ENCODE measurements at places on chromosomes 1 and 21. TPM values are rescaled to one million over a fixed set of nuclear protein-coding genes. Genes with fewer than 3 reads are reported as not detected.

The WDTC1 gene
- 24.8 TPM for total RNA-seq

The ZNF648 gene
- not detected for total RNA-seq

The CLEC20A gene
- not detected for total RNA-seq

The HOOK1 gene
- total RNA-seq, result 3.7 TPM

The SLAMF6 gene
- total RNA-seq, result 4.9 TPM

The PGBD5 gene
- total RNA-seq, result 1.4 TPM

The GBP6 gene
- total RNA-seq, result not detected

The ETNK2 gene
- 11.8 TPM for total RNA-seq

The MIXL1 gene
- total RNA-seq, result not detected

GRCh38 chr1:71196685-71197084 lies 115.8 kb upstream of the ZRANB2 start:
- no peak for DNase-seq

DNA sequence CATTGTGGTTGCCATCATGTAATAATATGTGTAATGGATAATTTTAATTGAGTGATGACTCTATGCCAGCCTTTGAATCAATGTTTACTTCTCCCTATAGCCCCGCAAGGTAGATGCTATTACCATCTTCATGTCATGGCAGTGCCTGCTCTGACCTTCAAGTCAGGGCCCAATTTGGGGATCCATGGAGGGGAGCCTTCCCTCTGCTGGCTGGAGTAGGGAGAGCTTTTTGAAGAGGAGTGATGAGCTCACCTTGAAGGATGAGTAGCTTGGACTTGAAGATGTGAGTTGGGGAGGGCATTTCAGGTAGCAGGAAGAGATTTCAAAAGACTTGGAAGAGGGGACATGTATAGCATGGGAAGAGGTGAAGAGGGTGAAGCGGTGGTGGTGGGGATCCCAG lies 189.2 kb downstream of the FOXD2 start:
- no peak for DNase-seq

DNA sequence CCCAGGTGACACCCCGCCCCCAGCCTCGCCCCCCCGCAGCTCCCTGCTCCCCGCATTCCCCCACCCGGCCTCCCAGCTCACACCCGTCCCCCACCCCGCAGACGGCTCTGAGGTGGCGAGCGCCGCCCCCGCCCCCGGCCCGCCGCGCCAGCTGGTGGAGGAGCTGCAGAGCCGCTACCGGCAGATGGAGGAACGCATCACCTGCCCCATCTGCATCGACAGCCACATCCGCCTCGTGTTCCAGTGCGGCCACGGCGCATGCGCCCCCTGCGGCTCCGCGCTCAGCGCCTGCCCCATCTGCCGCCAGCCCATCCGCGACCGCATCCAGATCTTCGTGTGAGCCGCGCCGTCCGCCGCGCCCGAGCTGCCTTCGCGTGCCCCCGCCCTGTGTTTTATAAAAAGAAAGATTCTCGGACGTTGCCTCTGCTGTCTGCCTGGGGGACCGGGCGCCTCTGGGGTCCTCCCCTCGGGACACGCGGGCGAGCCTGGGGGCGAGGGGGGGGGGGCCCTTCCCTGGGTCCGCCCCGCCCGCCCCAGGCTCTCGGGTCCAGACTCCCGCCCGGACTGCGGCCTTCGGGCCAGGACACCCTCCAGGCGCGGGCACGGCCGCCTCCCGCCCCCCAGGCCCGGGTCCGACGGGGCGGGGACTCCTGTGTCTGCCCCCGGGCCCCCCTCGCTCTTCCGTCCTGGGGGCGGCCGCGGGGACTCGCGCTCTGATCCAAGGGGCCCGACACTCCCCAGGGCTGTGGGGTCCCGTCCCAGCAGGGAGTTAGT lies 1.6 kb upstream of the MMP23B start:
- no peak for DNase-seq

DNA sequence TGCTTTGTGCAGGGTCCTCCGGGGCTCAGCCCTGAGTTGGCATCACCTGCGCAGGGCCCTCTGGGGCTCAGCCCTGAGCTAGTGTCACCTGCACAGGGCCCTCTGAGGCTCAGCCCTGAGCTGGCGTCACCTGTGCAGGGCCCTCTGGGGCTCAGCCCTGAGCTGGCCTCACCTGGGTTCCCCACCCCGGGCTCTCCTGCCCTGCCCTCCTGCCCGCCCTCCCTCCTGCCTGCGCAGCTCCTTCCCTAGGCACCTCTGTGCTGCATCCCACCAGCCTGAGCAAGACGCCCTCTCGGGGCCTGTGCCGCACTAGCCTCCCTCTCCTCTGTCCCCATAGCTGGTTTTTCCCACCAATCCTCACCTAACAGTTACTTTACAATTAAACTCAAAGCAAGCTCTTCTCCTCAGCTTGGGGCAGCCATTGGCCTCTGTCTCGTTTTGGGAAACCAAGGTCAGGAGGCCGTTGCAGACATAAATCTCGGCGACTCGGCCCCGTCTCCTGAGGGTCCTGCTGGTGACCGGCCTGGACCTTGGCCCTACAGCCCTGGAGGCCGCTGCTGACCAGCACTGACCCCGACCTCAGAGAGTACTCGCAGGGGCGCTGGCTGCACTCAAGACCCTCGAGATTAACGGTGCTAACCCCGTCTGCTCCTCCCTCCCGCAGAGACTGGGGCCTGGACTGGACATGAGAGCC lies 22.7 kb downstream of the COL6A1 start:
- peak; percentile 20 for DNase-seq

DNA sequence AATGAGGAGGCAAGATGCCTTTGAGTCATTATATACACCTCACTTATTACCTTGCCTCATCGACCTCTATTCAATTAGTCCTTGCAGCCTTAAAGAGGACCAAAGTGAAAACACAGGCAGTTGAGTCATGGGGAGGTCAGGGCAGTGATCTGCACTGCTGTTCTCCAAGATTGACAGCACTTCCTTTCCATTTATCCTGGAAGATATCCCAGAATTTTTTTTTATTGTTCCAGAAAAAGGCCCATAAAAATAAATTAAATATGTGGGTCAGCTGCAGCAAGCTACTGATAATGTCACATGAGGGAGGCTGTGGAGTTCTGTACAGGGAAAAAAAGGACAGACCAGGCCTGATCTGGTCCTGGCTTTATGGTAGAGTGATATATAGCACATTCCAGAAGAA lies 33.2 kb upstream of the CDC42BPA start:
- DNase-seq, result no peak

- no peak for DNase-seq
Observed at GRCh38 chr1:204741440-204741839, 55.9 kb upstream of the LRRN2 start.

DNA sequence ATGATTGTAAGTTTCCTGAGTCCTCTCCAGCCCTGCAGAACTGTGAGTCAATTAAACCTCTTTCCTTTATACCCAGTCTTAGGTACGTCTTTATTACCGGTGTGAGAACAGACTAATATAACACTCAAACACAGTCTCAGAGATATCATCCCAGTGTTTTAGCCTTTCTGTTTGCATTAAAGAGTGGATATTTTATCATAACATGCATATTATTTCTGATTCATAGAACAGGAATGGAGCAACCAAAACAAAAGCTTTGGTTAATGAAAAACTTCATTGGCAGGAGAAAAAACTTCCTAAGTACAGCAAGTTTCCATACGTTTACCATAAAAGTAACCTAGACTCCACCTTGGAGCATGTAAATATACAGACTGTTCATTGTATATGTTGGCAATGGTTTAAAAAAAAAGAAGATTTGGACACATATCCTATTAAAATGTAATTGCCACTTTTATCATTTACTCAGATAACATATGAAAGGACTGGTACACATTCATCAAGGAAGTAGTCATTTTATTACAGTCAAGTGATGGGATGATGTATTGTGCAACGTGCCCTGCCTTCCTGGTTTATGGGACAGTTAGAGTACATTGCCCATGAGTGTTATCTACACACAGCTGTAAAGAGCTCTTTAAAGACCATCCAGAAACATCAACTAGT lies 144.8 kb downstream of the ETS2 start:
- no peak for DNase-seq

- DNase-seq, result no peak
Observed at GRCh38 chr1:200304171-200304570, 105.7 kb downstream of the ZNF281 start.

GRCh38 chr1:183693521-183693920 lies 40.4 kb upstream of the APOBEC4 start:
- no peak for DNase-seq

DNA sequence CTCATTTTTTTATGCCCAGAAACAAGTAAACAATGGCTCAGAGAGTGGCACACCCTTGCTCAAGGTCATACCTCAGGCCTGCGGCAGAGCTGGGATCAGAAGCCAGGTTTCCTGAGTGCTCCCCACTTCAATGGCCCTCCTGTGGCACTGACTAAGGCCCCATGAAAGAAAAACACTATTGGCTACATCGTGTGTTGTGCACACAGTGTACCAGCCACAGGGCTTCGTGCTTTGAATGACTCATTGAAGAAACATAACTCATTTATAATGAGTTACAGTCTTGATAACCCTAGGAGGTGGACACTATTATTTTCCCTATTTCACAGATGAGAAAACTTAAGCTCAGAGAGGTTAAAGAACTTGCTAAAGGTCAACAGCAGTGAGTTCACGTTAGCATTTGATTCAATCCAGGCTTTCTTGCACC lies 91.2 kb downstream of the TRABD2B start:
- no peak for DNase-seq

DNA sequence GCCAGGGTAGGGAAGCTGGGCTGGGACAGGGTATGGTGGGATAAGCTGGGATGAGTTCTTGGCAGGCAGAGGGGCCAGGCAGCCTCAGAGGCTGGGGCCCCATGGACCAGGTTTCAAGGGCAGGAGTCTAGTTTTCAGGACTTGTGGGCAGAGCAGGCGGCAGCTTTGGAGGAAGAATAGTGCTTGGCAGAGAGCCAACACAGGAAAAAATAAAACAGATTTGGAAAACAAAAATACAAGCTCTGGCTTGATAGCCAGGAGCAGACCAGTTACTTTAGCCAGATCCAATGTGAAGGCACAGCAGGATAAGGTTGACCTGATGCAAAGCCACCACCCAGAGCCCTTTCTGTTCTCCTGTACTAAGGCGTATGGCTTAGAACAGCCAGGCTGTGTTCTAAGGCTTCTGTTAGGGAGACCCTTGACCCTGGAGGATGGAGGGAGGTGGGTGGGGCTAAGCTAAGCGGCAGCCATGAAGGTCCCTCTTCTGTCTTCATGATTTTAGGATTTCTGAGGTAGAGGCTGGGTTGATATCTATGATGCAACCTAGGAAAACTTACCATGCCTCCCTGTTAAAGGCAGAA lies 5.5 kb downstream of the TRAF5 start:
- no peak for DNase-seq

- DNase-seq, result no peak
Observed at GRCh38 chr1:69569175-69569541, 1.4 kb downstream of the LRRC7 start.

DNA sequence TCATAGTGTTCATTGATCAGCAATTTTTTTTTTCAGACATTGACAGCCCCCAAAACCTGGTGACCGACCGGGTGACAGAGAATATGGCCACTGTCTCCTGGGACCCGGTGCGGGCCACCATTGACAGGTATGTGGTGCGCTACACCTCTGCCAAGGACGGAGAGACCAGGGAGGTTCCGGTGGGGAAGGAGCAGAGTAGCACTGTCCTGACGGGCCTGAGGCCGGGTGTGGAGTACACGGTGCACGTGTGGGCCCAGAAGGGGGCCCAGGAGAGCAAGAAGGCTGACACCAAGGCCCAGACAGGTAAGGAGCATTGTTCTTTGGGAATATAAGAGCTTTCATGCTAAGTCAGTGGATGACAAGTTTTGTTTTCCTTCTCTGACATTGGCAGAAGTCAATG lies 49.3 kb downstream of the TNN start:
- no peak for DNase-seq

- no peak for DNase-seq
Observed at GRCh38 chr1:28783363-28783762, 28.6 kb upstream of the OPRD1 start.

DNA sequence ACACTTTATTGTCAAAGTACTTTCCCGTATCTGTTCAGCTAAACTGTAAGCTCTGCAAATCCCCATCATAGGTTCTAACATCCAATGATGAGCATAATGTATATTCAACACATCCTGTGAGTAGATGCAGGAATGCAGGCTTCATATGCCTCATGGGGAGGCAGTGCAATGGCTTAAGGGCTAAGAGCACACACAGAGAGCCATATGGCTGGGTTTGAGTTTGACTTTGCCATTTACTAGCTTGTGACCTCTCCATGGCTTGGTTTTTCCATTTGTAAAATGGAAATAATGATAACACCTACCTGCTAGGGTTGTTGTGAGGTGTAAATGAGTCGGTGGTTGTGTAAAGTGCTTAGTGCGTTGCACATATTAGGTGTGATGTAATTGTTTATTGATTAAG lies 13.4 kb downstream of the RCSD1 start:
- DNase-seq, result no peak

DNA sequence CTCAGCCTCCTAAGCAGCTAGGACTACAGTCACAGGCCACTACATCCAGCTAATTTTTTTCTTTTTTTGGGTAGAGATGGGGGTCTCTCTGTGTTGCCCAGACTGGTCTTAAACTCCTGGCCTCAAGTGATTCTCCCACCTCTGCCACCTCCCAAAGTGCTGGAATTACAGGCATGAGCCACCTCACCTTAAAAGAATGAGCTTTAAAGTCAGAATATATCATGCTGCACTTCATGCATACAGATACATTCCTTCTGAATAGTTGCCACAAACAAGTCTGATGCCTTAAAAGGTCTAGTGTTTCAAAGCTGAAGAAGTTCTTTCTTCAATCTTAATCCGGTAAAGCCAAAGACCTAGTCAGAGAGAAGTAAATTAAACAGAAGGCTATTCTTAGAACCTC lies 23.8 kb upstream of the CPLANE2 start:
- DNase-seq, result no peak

GRCh38 chr1:206918076-206918475 lies 3.7 kb downstream of the FCMR start:
- DNase-seq, result no peak

DNA sequence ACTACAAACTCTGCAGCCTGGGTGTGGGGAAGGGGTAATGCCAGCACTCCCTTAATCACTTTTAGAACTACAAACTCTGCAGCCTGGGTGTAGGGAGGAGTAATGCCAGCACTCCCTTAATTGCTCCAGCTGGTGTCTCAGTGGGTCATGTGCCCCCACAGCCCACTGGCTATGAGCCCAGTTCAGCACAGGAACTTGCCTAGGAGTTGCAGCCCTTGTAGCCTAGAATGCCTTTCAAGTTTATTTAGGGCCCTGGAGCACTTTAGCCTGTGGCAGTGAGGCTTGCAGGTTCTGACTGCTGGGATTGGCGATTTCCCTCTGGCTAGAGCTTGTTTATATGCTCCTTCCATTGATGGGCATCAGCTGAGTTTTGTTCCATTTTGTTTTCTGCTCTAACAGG lies 17.1 kb downstream of the VN1R5 start:
- DNase-seq, result no peak

DNA sequence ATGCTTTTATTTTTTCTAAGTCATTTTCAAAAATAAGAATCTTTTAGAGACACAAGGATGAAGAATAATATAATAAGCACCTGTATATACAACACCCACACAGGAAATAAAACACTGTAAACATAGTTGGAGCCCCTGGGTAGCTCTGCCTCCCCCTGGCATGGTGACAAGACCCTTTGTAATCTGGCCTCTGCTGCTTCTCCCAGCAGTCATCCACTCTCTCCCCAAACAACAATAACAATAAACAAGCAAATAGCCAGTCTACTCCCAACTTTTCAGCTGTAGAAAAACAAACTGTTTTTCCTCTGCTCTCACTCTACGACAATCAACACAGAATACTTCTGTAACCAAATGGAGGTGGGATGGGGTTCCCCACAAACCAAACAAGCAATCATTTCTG lies 110.1 kb downstream of the CSMD2 start:
- DNase-seq, result no peak
